ENCODE measurements at places on chromosomes 1 and 21.

DNA sequence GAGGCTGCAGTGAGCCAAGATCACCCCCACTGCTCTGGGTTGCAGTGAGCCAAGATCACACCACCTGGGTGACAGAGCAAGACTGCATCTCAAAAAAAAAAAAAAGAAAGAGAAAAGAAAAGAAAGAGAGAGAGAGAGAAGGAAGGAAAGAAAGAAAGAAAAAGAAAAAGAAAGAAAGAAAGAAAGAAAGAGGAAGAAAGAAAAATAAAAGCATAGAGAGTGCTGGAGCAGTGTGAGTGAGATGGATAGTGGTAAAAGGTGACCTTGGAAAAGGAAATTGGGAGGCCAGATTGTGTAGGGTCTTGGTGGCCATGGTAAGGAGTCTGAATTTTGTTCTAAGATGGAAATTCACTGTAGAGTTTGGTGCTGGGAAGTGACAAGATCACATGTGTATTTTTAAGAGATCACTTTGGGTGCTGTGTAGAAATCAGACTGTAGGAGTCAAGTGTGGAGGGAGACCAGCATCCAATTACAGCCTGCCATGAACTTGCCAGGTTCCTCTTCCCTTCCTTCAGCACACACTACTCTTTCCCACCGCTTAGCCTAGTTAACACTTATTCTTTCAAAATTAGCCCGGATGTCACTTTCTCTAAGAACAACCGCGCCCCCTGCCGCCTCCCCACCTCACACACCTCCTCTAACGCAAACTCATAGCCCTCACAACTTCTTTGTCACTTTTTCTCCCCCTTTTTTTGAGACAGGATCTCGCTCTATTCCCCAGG lies 17.9 kb downstream of the MTX1 start:
- DNase-seq = peak; percentile 53

DNA sequence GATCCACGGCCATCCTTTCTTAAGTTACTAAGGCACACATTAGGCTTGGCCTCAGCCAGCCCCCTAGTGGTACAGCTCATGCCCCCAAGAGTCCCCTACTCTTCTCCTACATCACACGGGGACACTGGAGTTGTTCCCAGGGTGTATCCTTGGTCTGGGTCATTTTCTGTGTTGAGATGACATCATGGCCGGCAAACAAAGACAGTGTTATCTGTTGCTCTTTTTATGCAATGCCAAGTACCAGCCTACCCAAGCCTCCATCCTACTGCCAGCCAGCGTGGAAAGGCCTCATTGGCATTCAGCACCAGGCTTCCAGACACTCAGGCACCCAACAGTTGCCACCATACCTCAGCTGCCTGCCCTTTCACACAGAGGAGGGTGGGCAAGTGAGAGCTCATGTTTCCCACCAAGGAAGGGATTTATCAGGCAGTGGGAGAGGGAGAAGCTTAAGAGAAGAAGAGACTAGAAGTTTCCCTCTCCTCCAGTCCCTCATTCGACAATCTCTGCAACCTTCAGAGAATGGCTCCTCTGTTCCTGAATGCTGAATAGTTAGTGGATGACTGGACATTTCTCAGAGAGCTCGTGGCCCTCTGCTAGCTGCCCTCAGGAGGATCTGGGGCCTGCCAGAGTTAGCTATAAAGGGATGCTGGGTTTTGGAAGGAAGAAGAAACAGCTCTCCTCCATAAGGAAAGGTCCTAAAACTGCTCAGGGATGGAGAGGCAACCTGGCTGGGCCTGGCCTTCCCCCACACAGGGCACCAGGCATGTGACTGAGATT lies 17.7 kb downstream of the CBR1 start:
- no peak for DNase-seq

DNA sequence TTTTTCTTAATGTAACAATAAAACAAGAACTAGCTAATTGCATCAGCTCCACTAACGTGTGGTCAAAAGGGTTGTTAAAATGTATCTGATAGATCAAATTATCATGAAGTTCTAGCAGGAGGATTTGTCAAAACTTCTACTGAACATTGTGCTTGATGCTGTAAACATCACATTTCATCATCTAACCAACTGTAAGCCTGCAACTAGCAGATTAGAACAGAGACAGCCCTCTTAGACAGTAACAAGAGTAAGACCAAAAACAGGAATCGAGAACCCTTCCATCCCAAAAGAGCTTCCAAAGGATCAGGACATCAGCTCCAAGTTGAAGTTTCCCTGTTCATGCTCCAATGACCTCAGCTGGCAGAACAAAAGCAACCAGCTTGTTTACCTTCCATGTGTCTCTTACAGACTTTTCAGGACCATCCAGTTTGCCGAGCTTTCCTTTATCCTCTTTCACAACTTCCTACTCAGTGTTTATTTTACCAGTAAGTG lies 44.6 kb downstream of the NIBAN1 start:
- peak; percentile 86 for DNase-seq

GRCh38 chr1:98035602-98036002 lies 114.8 kb upstream of the DPYD start:
- DNase-seq = no peak

- DNase-seq = no peak
These were observed 41.0 kb downstream of the SLX9 start for GRCh38 chr21:44980562-44981489.
